ENCODE measurements at places on chromosomes 12 and 14.

DNA sequence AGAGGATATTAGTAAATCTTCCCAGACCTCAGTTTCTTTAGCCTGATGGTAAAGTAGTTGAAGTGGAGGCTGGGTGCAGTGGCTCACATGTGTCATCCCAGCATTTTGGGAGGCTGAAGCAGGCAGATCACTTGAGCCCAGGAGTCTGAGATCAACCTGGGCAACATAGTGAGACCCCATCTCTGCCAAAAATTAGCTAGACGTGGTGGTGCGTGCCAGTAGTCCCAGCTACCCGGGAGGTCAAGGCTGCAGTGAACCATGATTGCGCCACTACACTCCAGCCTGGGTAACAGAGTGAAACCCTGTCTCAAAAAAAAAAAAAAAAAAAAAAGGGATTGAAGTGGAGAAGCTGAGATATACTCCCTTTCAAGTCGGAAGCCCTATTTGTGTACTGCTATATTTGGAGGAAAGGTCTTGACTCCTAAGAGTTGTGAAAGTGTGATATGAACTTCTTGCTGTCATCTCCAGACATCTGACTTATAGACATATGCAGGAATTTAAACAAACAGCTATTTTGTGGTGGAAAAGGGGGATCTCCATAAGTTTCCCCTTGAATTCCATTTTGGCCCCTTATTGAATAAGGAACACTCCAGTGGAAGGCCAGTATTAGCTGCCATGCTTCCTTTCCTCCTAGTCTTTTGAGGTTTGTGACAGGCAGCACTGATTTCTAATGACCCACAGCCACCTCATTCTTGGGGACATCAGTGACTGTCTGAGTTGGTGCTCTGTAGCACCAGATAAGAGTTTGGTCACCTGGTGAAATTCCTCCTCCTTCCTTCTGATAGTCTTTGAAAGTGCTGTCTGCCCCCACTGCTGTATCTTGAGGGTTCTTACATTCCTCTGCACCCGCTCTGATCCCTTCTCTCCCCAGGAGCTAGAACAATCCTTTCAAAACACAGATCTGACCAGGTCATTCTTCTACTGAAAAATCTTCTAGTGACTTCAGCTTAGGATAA lies 7.4 kb downstream of the ELK3 start:
- no peak for DNase-seq

- DNase-seq: no peak
Measured at GRCh38 chr12:124294780-124295341, at the start of gene RFLNA. RFLNA (plus strand) TSS chr12:124295093; CDS start chr12:124295430, 337 bp downstream.

GRCh38 chr14:52026901-52027300 lies 37.6 kb downstream of the RTRAF start:
- no peak for DNase-seq

DNA sequence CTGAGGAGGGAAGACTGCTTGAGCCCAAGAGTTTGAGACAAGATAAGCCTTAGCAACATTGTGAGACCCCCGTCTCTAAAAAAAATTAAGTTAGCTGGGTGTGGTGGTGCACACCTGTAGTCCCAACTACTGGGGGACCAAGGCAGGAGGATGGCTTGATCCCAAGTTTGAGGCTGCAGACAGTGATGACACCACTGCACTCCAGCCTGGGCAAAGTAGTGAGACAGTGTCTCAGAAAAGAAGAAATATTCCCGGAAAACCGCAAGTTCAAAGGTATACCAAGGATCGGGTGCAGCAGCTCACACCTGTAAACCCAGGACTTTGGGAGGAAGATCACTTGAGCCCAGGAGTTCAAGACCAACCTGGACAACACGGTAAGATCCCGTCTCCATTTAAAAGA lies 5.8 kb downstream of the PTGES3 start:
- DNase-seq: no peak

DNA sequence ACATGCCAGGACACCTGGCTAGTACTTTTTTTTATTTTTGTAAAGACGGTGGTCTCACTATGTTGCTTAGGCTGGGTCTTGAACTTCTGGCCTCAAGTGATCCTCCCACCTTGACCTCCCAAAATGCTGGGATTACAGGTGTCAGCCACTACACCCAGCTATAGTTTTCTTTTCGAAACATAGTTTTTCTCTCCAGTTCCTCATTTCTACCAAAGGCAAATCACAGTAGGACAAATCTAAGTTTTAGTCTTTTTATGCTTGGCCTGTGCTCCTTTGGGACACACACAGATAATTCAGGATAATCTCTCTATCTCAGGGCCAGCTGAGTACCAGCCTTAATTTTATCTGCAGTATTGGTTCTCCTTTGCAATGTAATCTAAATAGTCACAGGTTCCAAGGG lies 100.7 kb downstream of the KCNMB4 start:
- DNase-seq: no peak

- DNase-seq: no peak
Measured at GRCh38 chr14:48417715-48418500, 742.5 kb upstream of the MDGA2 start.

DNA sequence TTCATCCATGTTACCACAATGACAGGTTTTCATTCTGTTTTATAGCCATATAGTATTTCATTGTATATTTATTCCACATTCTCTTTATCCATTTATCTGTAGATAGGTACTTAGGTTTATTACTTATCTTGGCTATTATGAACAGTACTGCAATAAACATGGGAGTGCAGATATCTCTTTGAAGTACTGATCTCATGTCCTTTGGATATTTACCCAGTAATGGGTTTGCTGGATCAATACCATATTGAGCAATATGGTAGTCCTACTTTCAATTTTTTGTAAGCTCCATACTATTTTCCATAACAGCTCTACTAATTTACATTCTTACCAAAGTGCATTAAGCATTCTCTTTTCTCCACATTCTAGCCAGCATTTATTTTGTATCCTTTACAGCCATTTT lies 235.8 kb upstream of the ALG10 start:
- DNase-seq: no peak

DNA sequence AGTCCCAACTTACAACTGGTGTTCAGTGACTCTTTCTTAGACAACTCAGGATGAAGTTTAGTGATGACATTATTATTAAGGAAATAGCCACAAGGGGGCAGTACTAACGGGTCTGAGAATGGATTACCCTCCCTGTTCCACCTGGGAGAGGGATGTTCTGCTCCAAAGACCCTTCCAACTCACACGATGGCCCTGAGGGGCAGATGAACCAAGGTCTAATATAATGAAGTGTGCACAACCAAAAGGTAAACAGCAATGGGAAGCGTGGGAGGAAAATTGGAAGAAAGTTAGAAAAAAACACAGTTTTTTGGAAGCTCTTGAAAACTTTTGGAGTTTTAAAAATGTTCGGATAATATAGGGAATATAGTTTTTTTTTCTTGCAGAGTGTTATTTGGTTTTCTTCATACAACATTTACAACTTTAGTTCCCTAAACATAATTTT lies 24.0 kb downstream of the FGF6 start:
- no peak for DNase-seq

- DNase-seq: no peak
Measured at GRCh38 chr14:29274890-29275596, 508.5 kb downstream of the FOXG1 start.

- DNase-seq: no peak
Measured at GRCh38 chr12:11821386-11822080, 172.1 kb downstream of the ETV6 start.

- no peak for DNase-seq
Measured at GRCh38 chr14:102796661-102797190, 19.5 kb downstream of the TRAF3 start.

GRCh38 chr12:79634957-79635471 lies 55.8 kb downstream of the PAWR start:
- DNase-seq: no peak

GRCh38 chr14:71314717-71315116 lies 407.5 kb downstream of the PCNX1 start:
- DNase-seq: no peak

- DNase-seq: no peak
Measured at GRCh38 chr14:75794615-75795038, 133.6 kb downstream of the TTLL5 start.

GRCh38 chr14:58899317-58899713 lies 261.6 kb downstream of the DACT1 start:
- no peak for DNase-seq

DNA sequence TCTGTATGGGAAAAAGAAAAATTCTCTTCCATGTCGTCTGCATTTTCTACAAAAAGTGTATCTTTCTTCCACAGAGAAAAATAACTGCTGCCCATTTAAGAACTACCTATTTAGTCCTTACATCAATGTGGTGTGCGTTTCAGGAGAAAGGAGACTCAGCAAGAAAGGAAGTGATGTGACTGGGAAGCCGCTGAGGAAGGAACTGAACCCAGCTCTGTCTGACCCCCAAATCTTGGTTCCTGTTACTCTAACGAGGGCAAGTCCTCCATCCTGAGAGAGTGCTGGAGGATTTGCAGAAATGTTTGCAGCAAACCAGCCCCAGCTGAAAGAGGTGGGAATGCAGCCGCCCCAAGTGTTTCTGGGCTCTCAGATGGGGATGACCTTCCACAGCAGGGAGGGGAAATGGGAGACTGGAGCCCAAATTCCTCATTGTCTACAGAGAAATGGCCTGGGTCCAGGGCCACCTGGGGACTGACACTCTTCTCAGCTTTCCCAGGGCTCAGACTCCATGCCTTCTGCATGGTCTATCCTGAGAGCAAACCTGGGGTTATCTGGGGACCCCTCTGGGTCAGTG lies 6.7 kb upstream of the MLEC start:
- no peak for DNase-seq

GRCh38 chr12:45377815-45378214 lies 161.9 kb downstream of the ANO6 start:
- no peak for DNase-seq

GRCh38 chr12:54397157-54397556 lies 12.6 kb upstream of the ZNF385A start:
- no peak for DNase-seq

- DNase-seq: no peak
Measured at GRCh38 chr14:105271224-105271890, 23.0 kb downstream of the BTBD6 start.
